ENCODE measurements at places on chromosomes 6 and 20.

DNA sequence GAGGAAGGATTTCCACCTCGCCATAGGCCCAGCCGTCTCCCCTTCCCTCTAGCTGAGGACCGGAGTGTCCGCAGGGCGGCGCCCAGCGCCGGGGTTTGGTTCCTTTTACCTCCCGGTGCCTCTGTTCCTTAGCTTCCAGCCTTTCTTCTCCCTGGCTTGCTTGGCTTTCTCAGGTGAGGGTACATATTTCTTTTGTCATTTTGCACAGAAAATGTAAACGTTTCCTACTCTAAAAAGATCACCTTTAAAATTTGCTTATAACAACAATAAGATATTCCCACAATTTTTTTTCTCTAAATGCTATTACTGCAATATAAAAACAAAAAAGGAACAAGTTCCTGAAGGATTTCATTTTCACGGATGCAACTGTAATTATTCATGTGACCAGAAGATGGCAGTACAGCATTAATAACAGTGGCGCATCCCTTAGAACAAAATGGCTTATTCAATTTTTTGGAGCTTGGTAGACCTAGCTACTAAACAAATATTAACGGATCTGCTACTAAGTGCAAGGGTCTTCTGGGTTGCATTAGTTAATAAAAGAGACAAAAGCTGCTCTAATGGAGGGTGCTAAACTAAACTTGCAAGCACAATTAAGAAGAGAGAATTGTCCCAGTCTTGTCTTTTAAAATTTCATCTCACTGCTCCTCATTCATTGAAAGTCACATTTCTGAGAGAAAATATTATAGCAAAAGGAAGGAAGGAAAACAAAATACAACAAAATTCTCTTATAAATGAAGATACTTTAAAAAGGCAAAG is 172.9 kb downstream of the ADGRG6 start:
- no peak for DNase-seq

GRCh38 chr20:46139266-46139889 is 21.3 kb downstream of the CD40 start:
- DNase-seq: no peak

GRCh38 chr6:107634324-107635056 is 144.6 kb downstream of the SOBP start:
- no peak for DNase-seq

DNA sequence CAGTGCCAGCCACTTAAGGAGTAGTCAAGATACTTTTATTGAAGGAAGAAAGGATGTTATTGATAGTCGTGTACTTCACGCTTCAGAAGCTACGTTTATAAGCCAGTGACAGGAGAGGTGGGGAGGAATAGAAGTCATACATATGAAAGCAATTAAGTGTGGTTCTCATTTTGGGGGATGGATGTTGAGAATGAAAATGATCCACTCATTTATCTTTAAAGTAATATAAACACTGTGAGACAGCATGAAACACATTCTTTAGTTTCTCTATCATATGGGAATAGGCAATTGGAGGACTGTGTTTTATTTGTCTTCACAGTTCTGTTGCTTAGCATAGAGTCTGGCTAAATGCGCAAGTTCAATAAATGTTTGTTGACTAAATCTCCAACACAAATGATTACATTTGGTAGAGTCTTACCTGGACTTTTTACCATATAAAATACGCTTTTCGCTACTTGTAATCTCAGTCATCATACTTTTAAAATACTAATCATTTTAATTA is 35.2 kb downstream of the AK9 start:
- no peak for DNase-seq

DNA sequence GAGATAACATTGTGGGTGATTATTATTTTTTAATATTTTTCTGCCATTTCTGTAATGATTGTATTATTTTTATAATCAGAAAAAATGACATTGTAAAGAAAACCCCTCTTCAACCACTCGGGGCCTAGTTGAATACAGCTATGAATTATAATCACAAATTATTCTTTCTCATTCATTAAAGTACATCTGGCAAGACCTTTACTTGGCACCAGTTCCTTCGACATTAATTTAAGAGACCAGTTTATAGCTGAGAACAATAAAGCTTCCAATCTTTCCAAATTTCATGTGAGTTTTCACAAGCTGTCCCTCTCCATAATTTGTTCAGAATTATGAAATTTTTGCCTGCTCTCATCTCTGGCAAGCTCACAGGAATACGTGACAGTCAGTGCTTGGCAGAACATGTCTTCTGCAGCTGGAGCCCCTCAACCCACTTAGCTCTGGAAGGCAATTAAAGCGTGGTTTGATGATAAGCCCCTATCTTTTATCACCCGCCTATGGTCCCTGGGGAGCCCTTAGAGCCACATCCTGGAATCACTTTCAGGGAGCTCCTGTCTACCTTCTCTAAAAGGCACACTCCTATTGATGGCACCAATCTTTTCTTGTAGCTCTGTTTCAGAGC is 237.2 kb upstream of the PRND start:
- no peak for DNase-seq

- no peak for DNase-seq
These were observed 46.0 kb downstream of the SERAC1 start for GRCh38 chr6:158122048-158122447.

- no peak for DNase-seq
These were observed 134.0 kb upstream of the GRIK2 start for GRCh38 chr6:101259505-101259904.

DNA sequence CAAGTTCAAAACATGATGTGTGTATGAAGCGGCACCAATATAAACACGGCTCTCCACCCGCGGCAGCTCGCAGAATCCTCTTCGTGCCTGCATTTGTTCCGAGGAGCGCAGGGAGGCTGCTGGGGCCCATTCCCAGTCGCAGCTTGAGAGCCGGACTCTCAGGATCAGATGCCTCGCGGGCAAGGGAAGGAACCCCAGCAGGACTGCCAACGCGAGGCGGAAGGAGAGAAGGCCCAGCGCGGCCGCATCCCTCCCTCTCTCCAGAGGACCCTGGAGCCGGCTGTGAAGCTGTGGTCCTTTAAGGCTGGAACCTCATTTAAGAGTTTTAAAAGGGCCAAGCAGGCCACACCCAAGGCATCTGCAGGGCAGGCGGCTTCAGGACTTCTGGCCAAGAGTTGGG is 44.2 kb upstream of the ZBP1 start:
- no peak for DNase-seq

DNA sequence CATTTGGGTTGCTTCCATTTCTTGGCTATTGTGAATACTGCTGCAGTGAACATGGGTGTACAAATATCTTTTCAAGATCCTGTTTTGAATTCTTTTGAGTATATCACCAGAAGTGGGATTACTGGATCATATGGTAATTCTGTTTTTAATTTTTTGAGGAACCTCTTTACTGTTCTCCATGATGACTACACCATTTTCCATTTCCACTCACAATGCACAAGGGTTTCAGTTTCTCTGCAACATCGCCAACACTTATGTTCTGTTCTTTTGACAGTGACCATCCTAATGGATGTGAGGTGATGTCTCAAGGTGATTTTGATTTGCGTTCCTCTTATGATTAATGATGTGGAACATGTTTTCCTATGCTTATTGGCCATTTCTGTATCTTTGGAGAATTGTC is 214.4 kb upstream of the ZFP64 start:
- no peak for DNase-seq

GRCh38 chr20:54525916-54526590 is 50.7 kb downstream of the DOK5 start:
- no peak for DNase-seq

- DNase-seq: no peak
These were observed 15.7 kb downstream of the VTA1 start for GRCh38 chr6:142162780-142163179.

GRCh38 chr6:56050530-56051201 is 175.3 kb upstream of the BMP5 start:
- DNase-seq: no peak

GRCh38 chr6:160791981-160792418 is 90.0 kb downstream of the PLG start:
- no peak for DNase-seq

- no peak for DNase-seq
These were observed 142.2 kb upstream of the SAMD5 start for GRCh38 chr6:147366290-147366689.

DNA sequence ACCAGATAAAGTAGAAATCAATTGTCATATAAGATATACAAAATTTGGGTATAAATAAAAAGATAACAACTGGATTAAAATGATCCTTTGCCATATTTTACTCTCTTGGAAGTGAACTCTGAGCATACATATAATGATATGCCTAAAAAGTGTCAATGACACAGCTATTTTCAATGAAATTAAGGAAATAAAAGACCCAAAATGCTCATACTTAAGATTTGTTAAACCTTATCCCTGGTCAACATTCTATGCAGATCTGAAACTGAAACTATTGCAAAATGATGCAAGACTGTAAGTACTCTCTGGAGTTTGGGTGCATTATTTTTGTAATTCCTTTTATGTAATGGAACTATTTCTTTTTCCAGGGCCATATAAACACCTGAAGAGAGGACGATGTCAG is 119.0 kb upstream of the SGK1 start:
- no peak for DNase-seq

- no peak for DNase-seq
These were observed 57.6 kb downstream of the NUDT3 start for GRCh38 chr6:34334796-34335416.

DNA sequence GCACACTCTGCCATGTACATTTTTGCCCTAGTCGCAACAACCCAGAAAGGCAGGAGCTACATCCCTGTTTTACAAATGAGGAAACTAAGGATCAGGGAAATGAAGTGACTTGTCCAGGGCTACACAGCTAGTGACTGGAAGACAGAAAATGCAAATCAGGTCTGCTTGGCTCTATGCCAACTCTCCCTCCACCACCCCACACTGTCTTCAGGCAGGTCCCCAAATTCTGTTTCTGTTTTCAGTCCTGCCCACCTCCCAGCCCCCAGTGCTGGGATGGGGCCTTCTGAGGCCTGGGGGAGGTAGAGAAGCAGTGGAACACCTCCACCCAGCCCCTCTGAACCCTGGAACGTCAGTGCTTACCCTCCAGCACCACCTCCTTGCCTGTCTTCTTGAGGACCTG is 5.1 kb downstream of the SNTA1 start:
- no peak for DNase-seq

DNA sequence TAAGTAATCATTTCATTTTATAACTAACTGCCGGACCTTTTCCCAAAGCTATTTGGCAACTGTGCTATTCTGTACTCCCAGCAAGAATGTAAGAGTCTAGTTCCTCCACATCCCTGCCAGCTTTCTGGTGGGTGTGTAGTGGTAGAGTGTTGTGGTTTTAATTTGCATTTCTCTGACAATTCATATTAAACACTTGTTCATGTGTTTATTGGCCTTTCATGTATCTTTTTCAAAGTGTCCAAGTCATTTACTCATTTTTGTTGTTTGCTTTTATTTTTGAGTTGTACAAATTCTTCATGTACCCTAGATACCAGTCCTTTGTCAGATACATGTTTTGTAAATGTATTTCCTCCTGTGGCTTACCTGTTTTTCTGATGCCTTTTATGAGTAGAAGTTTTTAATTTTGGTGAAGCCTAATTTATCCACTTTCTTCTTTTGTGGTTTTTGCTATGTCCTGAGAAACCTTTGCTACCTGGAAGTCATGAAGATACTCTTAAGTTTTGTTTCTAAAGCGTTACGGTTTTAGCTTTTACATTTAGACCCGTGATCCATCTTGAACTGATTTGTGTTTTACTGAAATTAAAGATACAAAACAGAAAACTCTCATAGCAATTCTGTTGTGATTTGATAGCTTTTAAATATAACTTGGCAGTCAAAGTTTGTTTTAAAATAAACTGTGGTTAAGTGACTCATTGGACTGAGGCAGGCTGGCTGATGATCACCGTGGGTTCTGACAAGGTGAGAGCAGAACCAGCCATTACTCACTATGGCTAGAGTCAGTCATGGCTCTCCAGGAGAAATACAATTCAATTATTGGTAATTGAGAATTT is 8.0 kb downstream of the MYLIP start:
- DNase-seq: peak; percentile 22

GRCh38 chr6:37260040-37260439 is 2.1 kb upstream of the TMEM217 start:
- no peak for DNase-seq

DNA sequence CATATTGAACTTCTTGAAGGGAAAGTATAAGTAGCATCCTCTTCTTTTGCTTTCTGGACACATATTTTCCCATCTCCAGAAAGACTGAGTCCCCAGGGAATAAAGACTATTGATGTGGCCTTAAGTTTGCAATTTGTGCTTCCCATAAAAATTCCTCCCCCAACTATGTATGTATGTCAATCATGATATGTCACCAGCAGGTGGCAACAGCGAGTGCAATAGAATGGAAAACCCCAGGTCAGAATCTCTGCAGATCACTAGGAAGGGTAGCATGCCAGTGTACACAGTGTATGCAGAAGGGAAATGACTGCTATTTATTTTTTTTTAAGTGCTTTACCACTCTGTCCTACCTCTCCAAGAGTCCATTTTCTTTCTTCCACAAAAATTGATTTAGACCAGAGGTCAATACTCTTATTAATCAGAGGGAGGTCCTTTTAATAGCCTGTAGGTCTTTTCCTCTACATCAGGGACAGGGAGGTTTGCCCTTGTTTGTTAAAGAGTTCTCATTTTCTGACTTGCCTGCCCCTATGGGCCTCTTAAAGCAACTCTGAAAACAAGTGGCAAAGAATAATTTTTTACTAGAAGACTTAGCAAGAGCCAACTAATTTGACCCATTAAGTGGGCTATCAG is 61.4 kb downstream of the BMP2 start:
- no peak for DNase-seq

- DNase-seq: no peak
These were observed 37.6 kb downstream of the GPLD1 start for GRCh38 chr6:24451581-24452388.

DNA sequence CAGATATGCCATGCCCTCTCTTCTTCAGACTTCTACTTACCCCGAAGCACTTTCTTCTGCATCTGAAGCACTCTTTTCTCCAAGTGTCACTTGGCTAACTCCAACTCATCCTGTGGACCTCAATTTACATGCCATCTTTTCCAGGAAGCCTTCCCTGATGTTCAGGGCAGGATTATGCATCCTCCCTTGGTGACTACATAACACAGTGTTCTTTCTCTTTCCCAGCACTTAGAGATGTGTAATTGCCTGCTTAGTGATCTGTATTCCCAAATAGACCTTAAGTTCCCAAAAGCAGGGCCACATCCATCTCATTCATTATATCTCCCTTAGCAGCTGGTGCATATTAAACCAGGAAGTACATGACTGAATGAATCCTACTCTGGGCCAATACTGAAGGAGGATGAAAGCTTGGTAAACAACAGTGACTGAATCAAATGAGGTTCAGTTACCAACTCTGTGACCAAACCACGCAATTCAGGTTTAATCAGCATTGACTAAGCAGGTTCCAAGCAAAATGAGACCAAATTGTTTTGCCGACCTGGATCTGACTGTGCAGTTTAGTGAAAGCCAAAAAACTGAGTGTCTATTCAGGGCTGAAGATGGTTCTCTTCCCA is 121.4 kb upstream of the TCF21 start:
- DNase-seq: no peak

DNA sequence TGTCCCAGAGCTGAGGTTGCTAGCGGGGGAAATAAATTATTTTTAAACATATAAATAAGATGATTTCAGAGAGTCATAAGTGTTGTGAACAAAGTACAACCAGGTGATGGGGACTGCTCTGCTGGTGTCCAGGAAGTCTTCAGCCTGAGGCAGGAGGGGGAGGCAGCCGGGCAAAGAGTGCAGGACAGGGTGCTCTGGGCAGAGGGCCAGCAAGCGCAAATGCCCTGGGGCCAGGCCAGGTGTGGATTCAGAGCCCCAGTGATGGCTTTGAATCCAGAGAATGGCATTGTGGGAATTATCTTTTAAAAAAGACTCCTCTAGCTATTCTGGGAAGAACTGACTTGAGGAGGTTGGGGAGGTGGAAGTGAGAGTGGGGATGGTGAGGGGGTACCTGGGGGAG is 1.6 kb downstream of the CLPSL1 start:
- no peak for DNase-seq

Data from stimulated activated CD8-positive, alpha-beta memory T cell treated with anti-CD3 and anti-CD28 coated beads, Interleukin-4, amount 100 ng/mL, for 4 hours (primary cell).